ENCODE measurements at places on chromosomes 1 and 21. TPM values are rescaled to one million over a fixed set of nuclear protein-coding genes. Genes with fewer than 3 reads are reported as not detected.

The DYNLT5 gene
- total RNA-seq, result 0.18 TPM

GRCh38 chr1:234957330-234958065 lies 171.1 kb downstream of the TOMM20 start:
- peak; percentile 93 for DNase-seq

The HUNK gene
- 1.1 TPM for total RNA-seq

DNA sequence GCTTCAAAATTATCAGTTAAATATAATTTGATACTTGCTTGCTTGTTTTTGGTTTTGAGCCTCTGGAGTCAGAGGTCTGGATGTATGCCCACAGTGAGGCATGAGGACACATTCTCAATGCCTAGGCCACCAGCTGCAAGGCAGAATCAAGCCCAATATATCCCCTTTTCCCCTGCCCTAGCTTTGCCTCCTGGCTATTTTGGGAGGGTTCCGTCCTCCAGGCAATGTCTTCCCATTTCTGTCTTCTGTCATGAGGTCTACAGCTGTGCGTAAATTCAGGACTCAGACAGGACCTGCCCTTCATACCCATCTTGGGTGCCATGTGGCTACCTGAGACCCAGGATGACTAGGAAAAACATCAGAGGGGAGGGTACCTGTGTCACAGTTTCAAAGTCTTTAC lies 19.2 kb downstream of the NRDC start:
- no peak for DNase-seq

- peak; percentile 83 for DNase-seq
Measured at GRCh38 chr1:117758444-117759316, 152.8 kb downstream of the TENT5C start.

DNA sequence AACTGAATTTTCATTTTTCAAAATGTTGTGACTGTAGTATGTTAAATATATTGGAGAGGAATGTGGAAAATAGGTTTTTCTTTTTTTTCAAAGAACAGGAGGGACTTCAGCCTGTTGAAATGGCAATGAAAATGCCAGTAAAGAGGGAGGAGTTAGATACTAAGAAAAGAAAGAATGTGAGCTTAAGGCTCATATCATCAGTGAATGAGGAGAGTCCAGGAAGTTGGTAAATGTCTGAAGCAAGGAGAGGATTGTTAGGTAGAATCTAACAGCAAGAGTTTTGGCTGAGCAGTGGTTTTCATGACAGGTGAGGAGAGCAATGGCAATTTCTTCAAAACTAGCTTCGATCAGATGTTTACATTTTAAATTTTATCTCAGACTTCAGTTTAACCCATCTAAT lies 43.0 kb downstream of the PLA2G4A start:
- DNase-seq, result no peak

The S100A4 gene
- 7.5 TPM for total RNA-seq

- DNase-seq, result peak; percentile 99
Measured at GRCh38 chr1:184792450-184792969, 37.9 kb upstream of the EDEM3 start.

GRCh38 chr1:235161685-235162327 lies 756 bp upstream of the RBM34 start:
- DNase-seq, result no peak
